ENCODE measurements at places on chromosomes 3 and 15.

GRCh38 chr15:93067649-93068085 lies 21.3 kb downstream of the RGMA start:
- no peak for DNase-seq

GRCh38 chr3:15512166-15512565 lies 9.3 kb downstream of the COLQ start:
- no peak for DNase-seq

DNA sequence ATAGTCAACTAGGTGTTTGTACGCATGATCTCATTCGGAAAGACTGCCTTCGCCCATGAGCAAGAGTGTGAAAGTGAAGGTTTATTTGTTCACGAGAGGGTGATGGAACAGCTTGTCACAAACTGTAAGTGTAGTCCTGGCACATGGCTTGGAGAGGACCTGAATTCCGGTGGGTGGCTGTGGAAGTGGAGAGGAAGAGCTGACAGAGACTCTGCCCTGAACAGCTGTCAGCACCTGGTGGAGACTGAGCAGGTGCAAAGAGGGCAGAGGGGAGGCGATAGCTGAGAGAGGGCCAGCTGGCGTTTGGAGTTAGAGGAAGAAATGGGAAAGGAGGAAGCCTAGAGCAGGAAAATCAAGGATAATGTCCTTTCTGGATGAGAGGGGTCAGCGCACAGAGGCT lies 155.7 kb downstream of the EEFSEC start:
- no peak for DNase-seq

GRCh38 chr3:49271047-49271446 lies 6.0 kb downstream of the C3orf62 start:
- no peak for DNase-seq

DNA sequence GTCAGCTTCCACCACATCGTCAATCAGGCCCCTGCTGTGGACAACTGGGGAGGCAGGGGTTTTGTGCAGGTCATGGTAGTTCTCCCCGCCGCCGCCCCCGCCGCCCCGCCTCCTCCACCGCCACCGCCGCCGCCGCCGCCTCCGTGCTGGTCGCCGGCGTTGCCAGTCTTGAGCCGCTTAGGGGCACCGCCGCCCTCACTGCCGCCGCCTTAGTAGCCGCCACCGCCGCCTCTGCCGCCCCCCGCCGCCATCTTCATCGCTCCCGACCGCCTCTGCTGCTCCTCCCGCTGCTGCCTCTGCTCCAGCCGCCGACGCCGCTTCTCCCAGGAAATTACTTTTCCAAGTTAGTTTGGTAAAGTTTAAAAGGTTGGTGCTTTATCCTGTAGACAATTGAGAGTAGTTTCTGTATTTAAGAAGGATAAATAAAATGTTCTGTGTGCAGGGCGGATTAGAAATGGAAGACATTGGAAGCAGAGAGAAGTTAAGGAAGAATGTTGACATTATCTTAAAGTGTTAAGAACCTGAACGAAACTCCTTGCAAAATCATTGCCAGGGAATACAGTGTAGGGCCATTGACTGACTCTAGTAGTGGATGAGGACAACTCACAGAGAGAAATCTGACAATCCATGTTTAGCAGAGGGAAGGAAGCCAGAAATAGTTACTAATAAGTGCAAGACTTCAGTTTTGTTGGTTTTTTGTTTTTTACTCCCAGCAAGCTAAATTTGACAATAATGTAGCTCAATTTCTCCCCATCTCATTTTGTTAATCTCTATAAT lies 53.0 kb upstream of the GOLGA8A start:
- no peak for DNase-seq

GRCh38 chr3:155859859-155860258 lies 5.6 kb upstream of the SLC33A1 start:
- no peak for DNase-seq

- DNase-seq, result no peak
Measured at GRCh38 chr15:22262613-22263020, 182.3 kb downstream of the OR4M2 start.

DNA sequence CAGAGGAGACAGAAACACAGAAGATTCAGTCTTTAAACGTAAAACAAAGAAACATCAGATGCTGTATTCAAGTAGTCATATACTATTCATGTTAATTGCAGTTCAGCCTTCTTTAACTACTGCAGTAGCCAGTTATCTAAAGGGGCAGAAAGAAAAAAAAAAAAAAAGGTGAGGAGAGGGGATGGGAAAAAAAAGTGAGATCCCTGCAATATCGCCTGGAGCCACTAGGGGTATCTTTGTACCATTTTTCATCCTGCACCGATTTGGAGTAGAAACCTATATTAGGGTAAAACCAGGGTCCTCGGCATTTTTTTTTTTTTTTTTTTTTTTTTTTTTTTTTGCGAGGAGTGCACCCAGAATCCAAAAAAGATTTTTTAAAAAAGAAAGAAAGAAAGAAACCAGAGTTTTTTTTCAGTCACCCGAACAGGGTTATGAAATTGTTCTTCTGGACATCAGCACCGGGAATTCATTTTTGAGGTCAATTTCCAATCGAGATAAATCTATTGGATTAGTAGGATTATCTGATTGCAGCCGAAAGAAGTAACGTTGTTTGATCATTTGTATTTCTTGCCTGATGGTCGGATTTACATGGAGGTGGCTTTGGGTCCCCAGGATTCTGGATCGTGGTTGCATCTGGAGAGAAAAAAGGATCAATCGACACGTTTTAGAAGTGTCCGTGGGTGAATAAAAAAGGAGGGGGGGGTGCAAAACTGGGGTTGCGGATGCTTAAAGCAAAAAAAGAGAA lies 186.7 kb downstream of the NLGN1 start:
- no peak for DNase-seq

GRCh38 chr3:63015614-63016309 lies 140.5 kb upstream of the CADPS start:
- DNase-seq, result no peak

DNA sequence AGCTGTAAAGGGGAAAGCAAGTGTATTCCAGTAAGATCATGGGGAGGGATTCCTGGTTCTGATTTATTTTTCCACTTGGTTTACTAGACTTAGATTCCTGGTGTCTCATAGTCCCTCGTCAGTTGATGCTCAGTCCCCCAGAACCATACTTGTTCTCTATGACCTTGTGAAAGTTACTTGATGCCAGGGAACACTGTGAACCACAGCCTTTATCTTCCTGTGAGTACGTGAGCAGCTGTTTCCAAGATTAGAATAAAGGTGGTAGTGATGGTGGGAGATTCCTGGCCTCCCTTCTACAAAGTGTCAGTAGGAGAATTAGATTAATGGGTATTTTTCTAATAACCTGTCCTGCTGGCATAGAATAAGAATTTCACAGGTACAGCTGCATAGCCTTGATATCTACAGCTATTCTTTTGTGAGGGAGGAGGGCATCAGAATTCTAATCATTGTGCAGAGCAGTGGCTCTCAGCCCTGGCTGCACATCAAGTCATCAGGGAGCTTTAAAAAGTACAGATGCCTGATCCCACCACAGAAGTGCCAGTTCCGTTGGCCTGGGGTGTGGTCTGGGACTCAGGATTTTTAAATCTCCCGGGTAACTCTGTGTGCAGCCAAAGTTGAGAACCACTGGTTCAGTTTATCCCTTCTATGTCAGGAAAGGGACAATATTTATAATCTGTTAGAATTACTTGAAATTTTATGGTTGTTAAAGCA lies 20.0 kb downstream of the GPD1L start:
- DNase-seq, result no peak

GRCh38 chr15:57505056-57505715 lies 86.5 kb upstream of the MYZAP start:
- no peak for DNase-seq

- no peak for DNase-seq
Measured at GRCh38 chr3:26625187-26625586, 2.6 kb downstream of the LRRC3B start.

DNA sequence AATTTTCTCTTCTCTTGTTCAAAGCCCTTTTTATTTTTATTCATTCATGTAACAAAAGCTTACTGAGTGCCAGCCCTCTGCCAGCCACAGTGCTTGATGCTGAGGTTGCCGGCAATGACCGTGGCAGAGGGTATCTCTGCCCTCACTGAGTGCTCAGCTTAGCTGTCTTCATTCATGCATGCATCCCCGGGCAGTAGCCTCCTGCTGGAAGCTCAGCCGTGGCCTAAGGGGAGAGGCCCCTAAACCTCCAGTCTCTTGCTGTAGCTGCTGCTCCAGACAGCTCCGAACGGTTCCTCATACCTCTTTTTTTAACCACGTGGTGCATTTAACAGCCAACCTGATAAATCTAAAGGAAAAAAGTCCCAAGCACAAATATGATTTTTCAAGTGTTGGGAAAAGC lies 34.6 kb upstream of the CCDC66 start:
- no peak for DNase-seq

- DNase-seq, result no peak
Measured at GRCh38 chr3:169493521-169494141, 169.9 kb downstream of the MECOM start.

Measured in NCI-H1930 (cell line).